Endothelial cell of umbilical vein (primary cell): ENCODE measurements at places on chromosomes 4 and X. TPM values are rescaled to one million over a fixed set of nuclear protein-coding genes. Genes with fewer than 3 reads are reported as not detected.

DNA sequence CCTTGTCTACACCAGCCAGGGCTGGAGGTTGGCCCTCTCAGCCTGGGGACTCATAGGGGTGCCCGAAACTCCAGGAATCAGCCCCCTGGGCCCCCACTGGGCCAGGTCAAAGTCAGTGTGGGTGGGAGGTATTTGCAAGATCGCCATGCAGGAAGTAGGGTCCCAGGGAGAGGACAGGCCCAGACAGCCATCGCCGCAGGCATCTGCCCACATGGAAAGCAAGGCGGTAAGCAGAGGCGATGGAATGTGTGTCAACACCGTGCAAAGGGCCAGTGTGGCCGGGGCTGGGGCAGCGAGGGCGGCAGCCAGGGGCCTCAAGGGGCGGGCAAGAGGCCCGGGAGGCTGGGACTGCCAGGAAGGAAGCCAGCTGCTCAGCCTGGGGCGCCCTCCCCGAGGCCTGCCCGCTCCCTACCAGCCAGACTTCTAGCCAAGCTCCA lies 19.3 kb upstream of the DUSP9 start:
- peaks cover 1% of the 10 kb centered on the region for H3K27me3 ChIP-seq
- H3K27ac ChIP-seq = no peak overlapping the region
- H3K4me3 ChIP-seq = no peak overlapping the region
- H3K4me1 ChIP-seq = no peaks in the 10 kb centered on the region

DNA sequence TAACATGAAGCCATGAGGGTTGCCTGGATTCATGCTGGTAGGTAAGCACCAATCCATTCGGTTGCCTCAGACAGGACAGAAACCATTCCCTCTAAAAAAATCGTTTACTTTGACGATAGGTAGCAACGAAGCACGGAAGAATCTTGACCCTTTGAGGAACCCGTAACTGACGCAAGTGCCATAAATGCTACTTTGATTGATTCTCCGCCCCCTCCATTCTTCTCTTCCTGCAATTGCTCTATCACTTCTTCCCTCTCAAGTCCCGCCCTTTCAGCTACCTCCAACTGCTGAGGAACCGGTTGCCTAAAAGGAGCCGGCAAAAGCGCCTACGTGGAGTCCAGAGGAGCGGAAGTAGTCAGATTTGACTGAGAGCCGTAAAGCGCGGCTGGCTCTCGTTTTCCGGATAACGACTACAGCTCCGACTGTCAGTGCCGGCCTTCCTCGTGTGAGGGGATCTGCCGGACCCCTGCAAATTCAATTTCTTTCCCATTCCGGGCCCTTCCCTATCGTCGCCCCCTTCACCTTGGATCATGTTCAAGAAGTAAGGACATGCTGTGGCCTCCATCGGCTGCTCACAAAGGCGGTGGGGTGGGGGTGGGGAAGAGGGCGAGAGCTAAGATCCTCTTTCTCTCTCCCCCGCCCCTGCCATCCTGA lies at the start of gene MCTS1:
Gene MCTS1, plus strand, starts transcription at position 395 of the 654 bp plus-strand sequence. Its CDS starts 136 bp downstream, at position 531.
- H3K27ac ChIP-seq = peak within 1 kb of the TSS; percentile 72
- peaks cover 10% of the 10 kb centered on the region for H3K4me1 ChIP-seq
- H3K4me3 ChIP-seq = peak within 1 kb of the TSS; percentile 83
- H3K27me3 ChIP-seq = no peaks in the 10 kb centered on the region

- H3K27ac ChIP-seq = no peak overlapping the region
- DNase-seq = peak; percentile 17
- no peaks in the 10 kb centered on the region for H3K36me3 ChIP-seq
- H3K4me1 ChIP-seq = no peaks in the 10 kb centered on the region
- no peak overlapping the region for H3K4me3 ChIP-seq
- no peaks in the 10 kb centered on the region for H3K27me3 ChIP-seq
Measured at GRCh38 chr4:125620066-125620860, 305.5 kb downstream of the FAT4 start.

GRCh38 chrX:104854790-104855340 lies 288.9 kb downstream of the IL1RAPL2 start:
- no peaks in the 10 kb centered on the region for H3K4me1 ChIP-seq
- no peak for DNase-seq
- no peaks in the 10 kb centered on the region for H3K27me3 ChIP-seq
- H3K27ac ChIP-seq = no peak overlapping the region
- H3K36me3 ChIP-seq = no peaks in the 10 kb centered on the region

- DNase-seq = peak; percentile 3
- no peak overlapping the region for H3K4me3 ChIP-seq
- no peaks in the 10 kb centered on the region for H3K27me3 ChIP-seq
- H3K27ac ChIP-seq = no peak overlapping the region
- H3K36me3 ChIP-seq = no peaks in the 10 kb centered on the region
- no peaks in the 10 kb centered on the region for H3K4me1 ChIP-seq
Measured at GRCh38 chrX:24902806-24903205, 113.0 kb downstream of the ARX start.

DNA sequence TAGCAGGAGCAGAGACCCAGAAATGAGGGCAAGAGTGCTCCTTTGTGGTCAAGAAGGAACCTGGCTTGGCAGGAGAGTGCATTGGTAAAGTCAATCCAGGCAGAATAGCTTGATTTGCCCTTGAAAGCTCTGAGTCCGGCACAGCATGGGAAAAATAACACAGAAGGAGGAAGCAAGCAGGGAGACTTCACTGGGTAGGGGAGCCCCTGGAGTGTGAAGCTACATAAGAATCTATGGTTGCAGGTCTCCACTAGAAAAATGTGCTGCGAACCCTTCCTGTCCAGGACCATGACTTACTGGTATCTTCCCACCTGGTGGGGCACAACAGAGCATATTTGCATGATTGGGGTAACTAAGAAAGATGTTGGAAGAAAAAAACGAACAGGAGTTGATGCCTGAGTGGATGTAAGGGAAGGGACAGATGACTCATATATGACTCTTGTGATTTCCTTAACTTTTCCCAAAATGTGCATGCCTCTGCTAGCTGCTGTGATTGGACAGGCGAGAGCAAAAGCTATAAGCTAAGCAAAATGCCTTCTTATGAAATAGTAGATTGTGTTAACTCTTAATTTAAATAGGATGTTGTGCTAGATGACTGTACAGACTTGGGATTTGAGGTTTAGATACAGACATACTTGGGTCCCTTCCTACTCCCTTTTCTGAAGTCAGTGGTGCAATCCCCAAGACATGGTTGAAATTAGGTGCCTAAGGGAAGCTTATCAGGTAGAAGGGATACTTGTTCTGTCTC lies 3.3 kb downstream of the IL13RA1 start:
- H3K36me3 ChIP-seq = no peaks in the 10 kb centered on the region
- peaks cover 37% of the 10 kb centered on the region for H3K4me1 ChIP-seq
- no peaks in the 10 kb centered on the region for H3K27me3 ChIP-seq
- peak overlapping the region; percentile 74 for H3K27ac ChIP-seq
- peak; percentile 67 for DNase-seq

DNA sequence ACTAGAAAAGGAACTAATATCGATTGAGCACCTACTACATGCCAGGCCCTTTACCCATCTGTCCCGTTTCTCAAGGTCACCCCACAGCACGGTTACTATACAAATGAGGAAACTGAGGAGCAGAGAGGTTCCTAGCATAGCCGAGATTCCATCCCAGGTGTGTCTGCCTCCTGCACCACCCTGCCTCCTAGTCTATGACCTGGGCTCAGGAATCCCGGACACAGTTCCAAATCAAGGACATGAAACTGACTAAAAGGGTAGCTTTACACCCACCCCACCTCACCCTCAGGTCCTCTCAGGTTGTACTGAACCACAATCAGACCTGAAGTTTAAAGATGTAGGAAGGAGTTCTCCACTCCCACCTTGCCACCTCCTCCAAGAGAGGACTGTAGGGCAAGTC lies 55.6 kb downstream of the APBB2 start:
- no peaks in the 10 kb centered on the region for H3K36me3 ChIP-seq
- peaks cover 84% of the 10 kb centered on the region for H3K4me1 ChIP-seq

GRCh38 chr4:150002561-150002960 lies 75.7 kb upstream of the DCLK2 start:
- H3K36me3 ChIP-seq = no peaks in the 10 kb centered on the region
- no peak overlapping the region for H3K27ac ChIP-seq
- H3K27me3 ChIP-seq = no peaks in the 10 kb centered on the region
- H3K4me1 ChIP-seq = no peaks in the 10 kb centered on the region

DNA sequence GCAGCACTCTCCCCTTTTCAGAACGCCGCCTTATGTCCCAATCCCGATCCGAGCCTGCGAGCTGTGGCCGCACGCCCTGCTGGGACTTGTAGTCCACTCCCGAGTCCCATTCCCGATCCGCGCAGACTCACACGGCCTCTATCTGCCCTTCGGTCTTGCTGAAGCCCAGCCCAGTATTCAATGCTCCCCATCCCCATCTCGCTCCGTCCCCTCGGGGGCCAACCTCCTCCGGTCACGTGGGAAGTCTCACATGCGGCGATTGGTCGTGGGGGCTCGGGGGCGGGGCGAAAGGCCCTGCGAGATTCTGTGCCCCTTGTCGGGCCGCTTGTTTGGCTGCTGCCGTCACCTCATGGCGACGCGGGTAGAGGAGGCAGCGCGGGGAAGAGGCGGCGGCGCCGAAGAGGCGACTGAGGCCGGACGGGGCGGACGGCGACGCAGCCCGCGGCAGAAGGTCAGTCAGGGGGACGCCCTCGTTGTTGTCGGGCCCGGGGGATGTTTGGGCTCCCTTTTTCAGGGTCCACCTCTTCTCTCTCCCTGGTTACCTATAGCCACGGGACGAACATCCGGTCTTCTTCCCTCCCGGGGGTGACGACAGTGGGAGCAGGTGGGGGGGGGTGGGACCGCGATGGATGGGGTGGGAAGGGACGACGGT lies at the start of gene TXLNG:
Gene TXLNG, plus strand, starts transcription at position 328 of the 652 bp plus-strand sequence. Its CDS starts 22 bp downstream, at position 350.
- peak within 1 kb of the TSS; percentile 76 for H3K27ac ChIP-seq
- H3K27me3 ChIP-seq = no peaks in the 10 kb centered on the region
- H3K4me1 ChIP-seq = peaks cover 4% of the 10 kb centered on the region

GRCh38 chr4:23268072-23268771 lies 575.5 kb downstream of the GBA3 start:
- no peaks in the 10 kb centered on the region for H3K36me3 ChIP-seq
- H3K4me3 ChIP-seq = no peak overlapping the region
- no peaks in the 10 kb centered on the region for H3K4me1 ChIP-seq
- no peak overlapping the region for H3K27ac ChIP-seq
- DNase-seq = no peak

GRCh38 chr4:6229095-6229494 lies 28.7 kb upstream of the JAKMIP1 start:
- H3K27me3 ChIP-seq = no peaks in the 10 kb centered on the region
- H3K27ac ChIP-seq = no peak overlapping the region
- H3K36me3 ChIP-seq = no peaks in the 10 kb centered on the region
- DNase-seq = no peak

GRCh38 chr4:145041378-145041777 lies 56.6 kb downstream of the ANAPC10 start:
- no peaks in the 10 kb centered on the region for H3K4me1 ChIP-seq
- H3K4me3 ChIP-seq = no peak overlapping the region
- no peak overlapping the region for H3K27ac ChIP-seq
- H3K36me3 ChIP-seq = no peaks in the 10 kb centered on the region

DNA sequence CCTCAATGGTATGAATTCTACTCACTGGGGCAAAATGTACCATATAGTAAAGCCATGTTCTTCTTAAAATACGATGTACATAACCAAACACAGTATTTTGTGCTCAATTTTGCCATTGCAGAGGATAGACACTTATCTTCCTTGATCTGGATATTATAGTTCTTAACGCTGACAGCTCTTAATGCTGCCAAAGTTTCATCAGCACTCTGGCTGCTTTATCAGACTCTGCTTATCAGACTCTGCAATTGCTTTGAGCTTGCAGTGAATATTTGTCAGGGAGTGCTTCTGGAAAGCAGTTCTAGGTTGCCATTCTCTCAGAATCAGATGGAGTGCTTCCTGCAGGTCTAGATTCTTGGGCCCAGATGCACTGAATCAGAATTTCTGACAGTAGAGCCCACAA lies 863.1 kb downstream of the CCSER1 start:
- H3K27ac ChIP-seq = no peak overlapping the region
- DNase-seq = no peak
- H3K36me3 ChIP-seq = no peaks in the 10 kb centered on the region
- no peaks in the 10 kb centered on the region for H3K27me3 ChIP-seq
- no peaks in the 10 kb centered on the region for H3K4me1 ChIP-seq

DNA sequence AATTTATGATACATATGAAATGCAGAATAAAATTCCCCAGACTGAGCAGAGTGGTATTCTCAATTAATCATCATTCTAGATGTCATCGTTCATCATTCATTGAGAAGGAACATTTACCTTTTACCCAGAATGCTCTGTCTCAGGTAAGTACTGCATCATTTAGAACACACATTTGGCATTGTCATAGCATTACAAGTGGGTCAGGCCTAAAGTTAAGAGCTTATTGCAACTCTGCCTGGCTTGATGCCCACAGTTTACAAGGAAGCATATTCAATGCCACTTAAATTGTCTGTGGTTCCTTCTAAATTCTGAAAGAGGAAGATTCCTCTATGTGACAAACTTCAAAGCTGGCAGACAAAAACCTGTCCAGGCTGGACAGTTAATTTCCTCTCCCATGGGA lies 87.3 kb downstream of the CAMK2D start:
- no peak overlapping the region for H3K27ac ChIP-seq
- DNase-seq = no peak
- H3K27me3 ChIP-seq = no peaks in the 10 kb centered on the region
- no peaks in the 10 kb centered on the region for H3K4me1 ChIP-seq
- no peak overlapping the region for H3K4me3 ChIP-seq

GRCh38 chrX:133638285-133638684 lies 223.0 kb upstream of the GPC4 start:
- H3K36me3 ChIP-seq = no peaks in the 10 kb centered on the region
- no peak overlapping the region for H3K27ac ChIP-seq
- H3K4me3 ChIP-seq = no peak overlapping the region
- H3K27me3 ChIP-seq = no peaks in the 10 kb centered on the region
- no peak for DNase-seq
- H3K4me1 ChIP-seq = no peaks in the 10 kb centered on the region

The PDZD4 gene
- 0.09 TPM in 2 replicates for total RNA-seq

The PGAM4 gene
- not detected in 2 replicates for total RNA-seq

The IL3RA gene
- 21.2 and 28.9 TPM in 2 replicates for total RNA-seq

The ZNF157 gene
- not detected in 2 replicates for total RNA-seq

The SGMS2 gene
- total RNA-seq = 33.0 and 35.9 TPM in 2 replicates
